ENCODE measurements at places on chromosomes 4 and X. TPM values are rescaled to one million over a fixed set of nuclear protein-coding genes. Genes with fewer than 3 reads are reported as not detected.

DNA sequence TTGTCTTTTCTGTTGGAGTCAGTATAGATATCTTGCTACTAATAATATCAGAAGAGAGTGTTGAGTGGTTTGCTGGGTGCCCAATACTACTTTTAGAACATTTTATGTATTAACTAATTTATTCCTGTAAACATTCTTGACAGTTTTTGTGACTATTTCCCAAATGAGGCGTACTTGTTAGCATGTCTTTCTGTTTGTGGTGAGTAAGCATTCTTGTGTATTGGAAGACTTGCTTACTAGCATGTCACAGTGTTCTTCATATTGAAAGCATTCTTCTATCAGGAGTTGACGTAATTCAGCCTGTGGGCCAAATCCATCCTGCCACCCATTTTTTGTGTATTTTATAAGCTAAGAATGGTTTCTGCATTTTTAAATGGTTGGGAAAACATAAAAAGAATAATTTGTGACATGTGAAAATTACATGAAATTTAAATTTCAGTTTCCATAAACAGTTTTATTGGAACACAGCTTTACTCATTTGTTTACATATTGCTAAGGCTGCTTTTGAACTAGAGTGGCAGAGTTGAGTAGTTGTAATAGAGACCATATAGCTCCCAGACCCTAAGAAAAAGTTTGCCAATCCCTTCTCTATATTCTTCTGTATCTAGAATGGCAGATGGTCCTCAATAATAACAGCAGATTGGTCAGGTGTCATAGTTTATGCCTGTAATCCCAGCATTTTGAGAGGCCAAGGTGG is 20.4 kb downstream of the REPS2 start:
- no peak for DNase-seq

- DNase-seq, result no peak
These were observed 50.7 kb downstream of the CHST7 start for GRCh38 chrX:46624090-46624786.

DNA sequence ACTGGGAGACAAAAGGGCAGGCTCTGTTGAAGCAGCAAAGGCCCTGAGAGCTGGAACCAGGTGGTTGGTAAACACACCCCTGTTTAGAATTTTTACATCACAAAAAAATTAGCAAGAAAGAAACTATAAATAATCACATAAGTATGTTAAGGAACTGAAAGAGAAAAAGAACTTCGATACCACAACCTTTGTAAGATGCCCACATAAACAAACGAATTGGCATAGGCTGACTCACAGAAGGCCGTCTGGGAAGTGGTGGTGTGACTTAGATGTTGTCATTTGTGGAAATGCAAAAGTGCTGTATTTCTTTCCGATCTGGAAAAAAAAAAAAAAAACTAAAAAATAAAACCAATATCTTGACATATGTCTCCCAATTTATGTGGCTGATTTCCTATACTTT is 235.1 kb downstream of the USP46 start:
- no peak for DNase-seq

The CT47B1 gene
- not detected for total RNA-seq

- DNase-seq, result no peak
These were observed 55.1 kb upstream of the F9 start for GRCh38 chrX:139475432-139475831.

GRCh38 chr4:182083671-182084410 is 159.4 kb upstream of the TENM3 start:
- DNase-seq, result no peak

The RHOXF2 gene
- total RNA-seq, result not detected

- DNase-seq, result no peak
These were observed 498.9 kb downstream of the GLUD2 start for GRCh38 chrX:121546317-121546716.

DNA sequence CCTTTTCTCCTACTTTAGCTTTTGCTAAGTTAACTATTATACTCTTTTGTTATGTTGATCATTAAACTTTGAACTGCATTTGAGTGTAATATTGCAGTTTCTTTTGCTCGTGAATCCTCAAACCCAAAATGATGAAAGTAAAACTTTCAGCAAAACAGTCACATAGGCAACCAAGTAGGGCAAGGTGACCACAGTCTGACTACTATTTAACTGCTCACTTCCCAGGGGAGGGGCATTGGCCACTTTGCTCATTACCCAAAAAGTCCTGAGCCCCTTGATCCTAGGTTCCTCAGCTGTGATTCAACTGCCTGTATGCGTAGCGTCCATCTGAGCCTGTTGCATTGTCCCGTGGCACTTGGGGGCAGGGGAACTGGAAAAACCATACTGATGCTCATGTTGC is 17.0 kb downstream of the RBMX2 start:
- no peak for DNase-seq

DNA sequence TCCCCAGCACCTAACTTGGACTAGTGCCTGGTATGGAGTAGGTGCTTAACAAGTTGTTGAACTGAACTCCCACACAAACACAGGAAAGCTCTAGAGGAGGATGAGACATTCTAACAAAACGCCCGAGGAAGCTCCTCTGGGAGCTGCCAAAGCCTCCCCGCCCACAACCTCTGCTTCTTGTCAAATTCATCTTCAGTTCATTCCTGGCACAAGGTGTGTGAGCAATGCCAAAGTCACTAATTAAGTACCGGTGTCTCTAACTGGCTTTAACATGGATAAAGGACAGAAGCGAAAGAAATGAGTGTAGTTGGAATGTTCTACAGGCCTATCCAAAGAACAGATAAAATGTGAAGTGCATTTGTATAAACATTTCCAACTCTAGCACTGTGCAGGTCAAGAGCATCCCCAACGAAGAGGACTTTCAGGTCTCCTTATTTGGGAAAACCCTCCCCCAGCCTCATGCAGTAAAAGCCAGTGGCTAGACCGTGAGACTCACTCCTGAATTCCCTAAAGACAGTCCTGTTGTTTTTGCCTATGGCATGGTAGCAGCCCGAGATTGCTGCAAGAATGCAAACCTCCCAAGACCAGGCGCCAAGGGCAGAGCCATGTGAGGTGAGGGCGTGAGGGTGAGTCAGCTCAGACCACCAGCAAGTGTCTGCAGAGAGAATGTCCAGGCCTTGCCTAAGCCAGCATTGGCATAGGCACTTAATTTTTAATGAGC is 72.2 kb upstream of the KLF3 start:
- no peak for DNase-seq

DNA sequence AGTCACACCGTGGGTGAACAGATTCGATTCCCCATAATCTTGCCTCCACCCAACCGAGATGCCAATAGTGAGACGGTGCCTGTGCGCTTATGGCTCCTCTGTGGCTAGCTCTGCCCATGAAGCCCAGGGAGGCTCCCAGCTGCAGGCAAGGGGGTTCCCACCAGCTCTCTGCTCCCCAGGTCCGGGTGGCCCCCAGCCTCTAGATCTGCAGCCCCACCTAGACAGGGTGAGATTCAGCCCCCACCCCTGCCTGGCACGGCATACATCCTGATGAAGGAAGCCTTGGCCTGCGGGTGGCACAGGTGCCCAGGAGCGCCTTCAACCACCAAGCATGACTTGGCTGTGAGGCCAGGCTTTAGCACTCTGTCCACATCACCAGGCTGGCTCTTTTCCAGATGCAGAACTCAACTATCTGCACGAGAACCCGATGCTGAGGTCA is 40.6 kb downstream of the WDR1 start:
- no peak for DNase-seq

- DNase-seq, result no peak
These were observed 274.3 kb upstream of the TACR3 start for GRCh38 chr4:103994059-103994458.

DNA sequence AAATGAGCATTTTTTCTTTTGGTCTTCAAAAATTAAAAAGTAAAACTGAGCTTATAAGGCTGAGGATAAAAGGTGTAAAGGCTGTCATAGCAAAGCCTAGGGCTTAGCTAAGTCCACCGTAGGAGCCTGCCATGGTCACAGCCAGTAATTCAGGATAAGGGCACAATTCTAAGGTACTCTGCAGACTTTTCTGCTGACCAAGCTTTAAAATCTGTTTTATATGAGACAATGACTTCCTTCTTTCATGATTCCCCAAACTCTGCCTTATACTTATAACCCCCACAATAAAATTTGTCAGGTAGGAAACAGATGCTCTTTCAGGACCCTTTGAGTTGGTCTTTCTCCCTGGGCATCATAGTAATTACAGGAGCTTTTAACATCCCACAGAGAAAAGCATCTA is 138.5 kb downstream of the COL4A6 start:
- DNase-seq, result no peak

The CITED1 gene
- 0.07 TPM for total RNA-seq

The SPANXN3 gene
- not detected for total RNA-seq

The CSAG1 gene
- not detected for total RNA-seq
